Naive thymus-derived CD8-positive, alpha-beta T cell (primary cell): ENCODE measurements at places on chromosomes 4 and X.
A peak's percentile ranks its signal among the peaks of the same experiment; 100 is the strongest.

DNA sequence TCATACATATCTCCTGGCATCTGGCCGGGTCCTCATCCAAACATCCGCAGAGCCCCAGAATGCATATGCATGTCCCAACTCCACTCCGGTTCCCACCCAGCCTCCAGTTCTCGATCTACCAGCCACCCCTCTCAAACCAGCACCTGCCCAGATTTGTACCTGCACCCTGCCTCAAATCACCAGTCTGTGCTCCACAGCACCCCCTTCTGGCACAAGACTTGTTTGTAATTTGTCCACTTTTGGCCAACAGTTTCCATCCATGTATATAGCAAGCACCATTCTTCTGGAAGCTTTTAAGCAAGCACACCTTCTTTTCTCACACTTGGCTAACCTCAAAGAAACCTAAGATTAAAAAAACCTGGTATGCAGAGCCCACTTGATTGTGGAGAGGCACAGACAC lies 644.1 kb downstream of the MID1IP1 start:
- peak; percentile 23 for DNase-seq

DNA sequence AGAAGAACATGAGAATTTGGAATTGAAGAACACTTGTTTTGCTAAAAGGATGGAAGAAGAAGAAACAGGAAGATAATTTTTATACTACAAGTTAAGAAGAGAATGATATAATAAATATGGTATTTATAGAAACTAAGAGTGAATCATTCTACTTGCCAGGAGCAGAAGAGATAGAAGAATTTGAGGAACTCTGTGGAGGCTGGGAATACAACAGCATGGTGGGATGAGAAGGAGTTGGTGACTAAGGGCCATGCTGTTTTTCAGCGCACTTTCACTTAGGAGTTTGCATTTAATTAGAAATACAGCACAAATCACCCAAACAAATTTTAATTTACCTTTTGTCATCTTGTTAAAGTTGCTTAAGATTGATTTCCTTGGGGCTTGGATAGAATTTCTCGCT lies 20.5 kb downstream of the HADH start:
- no peak for DNase-seq

GRCh38 chr4:76023389-76023788 lies at the start of gene CXCL10:
Gene CXCL10, minus strand, starts transcription at chr4:76023497. Its CDS starts 66 bp downstream, at chr4:76023431.
- no peak for DNase-seq

- DNase-seq: no peak
Measured at GRCh38 chr4:22648996-22649395, 43.7 kb upstream of the GBA3 start.

DNA sequence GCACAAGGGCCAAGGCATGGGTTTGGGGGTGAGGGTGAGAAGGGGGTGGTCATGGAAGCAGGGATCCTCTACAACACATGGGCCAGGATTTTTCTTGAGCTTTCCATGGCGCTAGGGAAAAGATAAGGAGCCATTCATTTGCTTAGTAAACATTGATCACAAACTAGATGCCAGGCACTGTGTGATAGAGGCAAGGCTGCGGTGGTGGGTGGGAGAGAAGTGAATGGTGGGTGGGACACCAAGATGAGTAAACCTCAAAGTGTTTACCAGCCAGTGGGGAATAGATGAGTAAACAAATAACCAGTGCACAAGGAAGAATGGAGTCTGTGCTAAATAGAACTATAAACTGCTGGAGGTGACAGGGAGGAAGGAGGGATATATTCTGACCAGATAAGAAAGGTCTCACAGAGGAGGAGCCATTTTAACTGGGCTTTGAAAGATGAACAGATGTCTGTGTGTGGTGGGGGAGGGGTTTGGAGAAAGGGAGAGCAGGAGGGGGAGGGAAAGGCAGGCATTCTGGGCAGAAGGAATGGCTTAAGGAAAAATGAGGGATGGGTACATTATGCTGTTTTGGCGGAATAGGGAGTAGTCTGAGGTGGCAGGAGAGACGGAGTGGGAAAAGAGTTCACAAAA lies 48.0 kb upstream of the LAS1L start:
- no peak for DNase-seq

GRCh38 chr4:13642170-13642950 lies 14.8 kb upstream of the BOD1L1 start:
- DNase-seq: no peak

DNA sequence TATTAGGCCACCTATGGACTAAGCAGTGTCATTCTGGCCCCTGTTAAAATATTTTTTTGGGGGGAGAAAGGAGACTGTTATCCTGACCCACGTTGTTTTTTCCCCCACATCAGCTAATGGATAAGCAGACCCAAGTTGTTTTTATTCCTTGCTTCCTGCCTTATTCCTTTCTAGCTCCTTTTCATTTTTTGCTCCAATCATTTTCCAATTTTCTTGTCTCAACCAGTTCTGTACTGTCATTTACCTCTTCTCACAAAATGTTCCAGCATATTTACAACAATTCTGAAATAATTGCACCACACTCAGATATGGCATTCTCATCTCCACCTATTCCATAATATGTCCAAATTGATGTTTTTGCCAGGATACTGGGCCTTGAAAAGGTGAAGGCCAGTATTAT lies 150.3 kb downstream of the NEXMIF start:
- DNase-seq: no peak

DNA sequence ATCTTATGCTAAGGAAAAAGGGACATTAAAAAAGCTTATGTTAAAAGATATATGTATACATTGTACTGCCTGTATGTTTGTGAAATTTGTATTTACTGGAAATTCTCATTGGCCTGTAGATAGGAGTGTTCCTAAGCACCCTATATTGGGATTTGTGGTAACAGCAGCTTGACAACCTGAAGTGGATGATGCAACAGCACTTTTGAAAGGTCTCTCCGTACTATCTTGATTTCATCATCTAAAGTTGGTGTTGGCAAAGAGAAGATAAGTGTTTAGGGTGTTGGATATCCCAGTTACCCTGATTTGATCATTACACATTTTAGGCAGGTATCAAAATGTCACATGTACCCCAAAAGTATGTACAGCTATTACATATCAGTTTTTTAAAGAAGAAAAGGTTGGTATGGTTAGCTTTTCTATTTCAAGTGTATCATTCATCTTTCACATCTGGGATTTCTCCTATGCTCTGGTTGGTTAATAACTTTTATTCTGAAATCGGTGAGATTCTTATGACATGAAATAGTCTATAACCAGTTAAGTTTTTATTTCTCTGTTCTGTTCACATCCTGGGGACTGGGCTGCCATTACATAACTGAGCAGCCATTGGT lies 10.3 kb downstream of the HADH start:
- no peak for DNase-seq

DNA sequence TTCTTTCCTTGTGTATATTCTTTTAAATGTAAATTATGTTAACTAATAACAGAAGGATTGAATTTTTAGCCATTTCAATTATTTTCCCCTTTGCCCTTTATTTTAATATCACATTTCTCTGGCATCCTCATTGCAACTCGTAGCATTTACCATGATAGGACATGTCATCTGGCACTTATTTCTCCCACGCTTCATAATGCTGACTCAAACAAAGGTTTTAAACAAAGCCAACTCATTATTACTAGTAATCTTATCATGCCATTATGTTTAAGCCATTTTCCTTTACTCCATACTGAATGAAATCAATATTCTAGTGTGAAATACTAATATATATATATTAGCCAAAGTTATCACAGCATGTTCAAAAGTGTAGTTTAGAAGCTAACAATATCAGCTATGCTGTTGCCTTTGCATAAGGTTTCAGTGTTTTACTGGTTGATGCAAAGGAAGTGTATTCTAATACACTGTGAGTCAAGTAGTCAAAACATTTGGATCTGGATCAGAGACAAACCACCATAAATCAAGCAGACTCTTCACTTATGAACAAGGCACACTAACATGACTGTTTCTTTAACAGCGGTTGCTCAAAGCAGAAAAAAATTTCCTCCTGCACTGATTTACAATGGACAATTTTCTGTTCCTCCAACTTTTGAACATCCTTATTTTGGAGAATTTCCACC lies 281.6 kb downstream of the SLC7A11 start:
- no peak for DNase-seq

GRCh38 chr4:85486425-85487086 lies 11.6 kb downstream of the ARHGAP24 start:
- DNase-seq: no peak

DNA sequence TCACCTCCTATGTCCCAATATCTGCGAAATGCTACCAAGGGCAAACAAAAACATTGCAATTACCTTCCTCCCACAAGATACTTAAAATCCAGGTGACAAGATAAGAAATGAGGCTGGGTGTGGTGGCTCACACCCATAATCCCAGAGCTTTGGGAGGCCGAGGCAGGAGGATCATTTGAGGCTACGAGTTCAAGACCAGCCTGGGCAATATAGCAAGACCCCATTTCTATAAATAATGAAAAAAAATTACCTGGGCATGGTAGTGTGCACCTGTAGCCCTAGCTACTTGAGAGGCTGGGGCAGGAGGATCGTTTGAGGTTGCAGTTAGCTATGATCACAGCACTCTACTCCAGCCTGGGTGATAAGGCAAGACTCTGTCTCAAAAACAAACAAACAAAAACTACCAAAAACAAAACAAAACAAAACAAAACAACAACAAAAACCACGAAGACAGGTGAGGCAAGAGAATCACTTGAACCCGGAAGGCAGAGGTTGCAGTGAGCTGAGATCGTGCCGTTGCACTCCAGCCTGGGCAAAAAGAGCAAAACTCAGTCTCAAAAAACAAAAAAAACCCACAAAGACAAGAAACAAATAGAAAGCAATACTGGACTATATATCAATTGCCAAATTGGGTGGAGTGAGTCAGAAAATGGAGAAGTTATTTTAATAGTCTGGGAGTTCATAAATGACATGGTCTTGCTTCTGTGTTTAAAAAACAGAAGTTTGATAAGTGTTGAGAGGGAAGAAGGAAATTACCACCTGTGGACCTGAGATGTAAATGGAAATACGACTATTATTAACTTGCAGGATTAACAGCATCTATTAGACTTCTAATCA lies 176.5 kb downstream of the FBXW7 start:
- DNase-seq: no peak

GRCh38 chr4:16029262-16029661 lies 54.6 kb downstream of the PROM1 start:
- no peak for DNase-seq

DNA sequence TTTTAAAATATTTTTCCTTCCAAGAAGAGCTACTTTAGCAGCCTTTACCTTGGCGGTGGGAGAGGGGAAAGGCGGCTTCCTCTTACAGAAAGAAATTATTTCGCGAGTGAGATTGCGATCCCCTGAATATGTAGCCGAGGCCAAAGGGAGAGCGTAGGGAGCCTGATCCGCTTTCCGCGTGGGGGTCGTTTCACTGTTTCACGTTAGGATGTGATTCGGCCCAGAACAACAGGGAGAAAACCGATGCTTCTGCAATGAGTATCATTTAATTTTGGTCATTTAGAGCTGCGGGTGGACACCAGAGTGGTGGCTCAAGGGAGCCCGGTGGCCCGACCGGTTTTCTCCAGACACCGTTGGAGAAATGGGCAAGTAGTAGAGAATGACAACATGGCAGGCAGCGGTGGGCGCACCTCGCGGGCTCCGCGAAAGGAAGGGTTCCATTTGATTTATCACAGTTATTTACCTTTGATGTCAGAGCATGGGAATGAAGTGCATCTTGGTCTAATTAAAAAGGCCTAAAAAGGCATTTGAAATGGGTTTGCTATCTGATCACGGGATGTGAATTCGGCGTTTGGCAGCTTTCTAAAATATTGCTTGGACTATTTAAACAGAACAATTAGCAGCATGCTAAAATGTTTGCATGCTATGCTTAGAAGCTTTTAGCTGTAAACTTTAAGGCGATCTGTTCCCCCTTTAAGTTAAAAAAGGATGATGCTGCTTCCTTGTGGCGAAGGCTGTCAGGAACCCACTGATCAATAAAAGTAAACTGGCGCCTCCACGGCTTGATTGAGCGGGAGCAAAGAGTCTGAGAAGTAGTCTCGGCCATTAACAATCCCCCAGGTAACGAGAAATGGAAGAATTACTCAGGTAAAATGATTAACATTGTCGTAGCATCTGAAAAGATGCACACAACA lies 2.0 kb upstream of the PCDH19 start:
- no peak for DNase-seq

DNA sequence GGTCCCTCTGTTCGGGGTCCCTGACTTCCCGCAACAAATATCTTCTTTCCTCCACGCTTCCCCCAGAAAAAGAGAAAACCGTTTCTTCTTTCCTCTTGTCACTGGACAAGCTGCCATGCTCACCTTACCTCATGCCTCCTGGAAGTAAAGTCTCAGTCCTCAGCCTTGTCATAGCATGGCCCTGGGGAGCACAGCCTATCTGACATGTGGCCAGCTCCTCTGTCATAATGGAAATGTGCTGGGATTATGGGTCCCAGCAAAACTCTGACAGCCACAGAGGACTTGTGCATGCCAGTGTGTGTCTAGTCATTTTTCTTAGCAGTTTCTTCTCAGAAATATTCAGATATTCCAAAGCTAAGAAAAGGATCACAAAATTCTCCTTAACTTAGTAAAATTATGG lies 122.4 kb downstream of the AASDH start:
- DNase-seq: no peak

GRCh38 chr4:14178421-14178820 lies 550.9 kb upstream of the BOD1L1 start:
- no peak for DNase-seq

DNA sequence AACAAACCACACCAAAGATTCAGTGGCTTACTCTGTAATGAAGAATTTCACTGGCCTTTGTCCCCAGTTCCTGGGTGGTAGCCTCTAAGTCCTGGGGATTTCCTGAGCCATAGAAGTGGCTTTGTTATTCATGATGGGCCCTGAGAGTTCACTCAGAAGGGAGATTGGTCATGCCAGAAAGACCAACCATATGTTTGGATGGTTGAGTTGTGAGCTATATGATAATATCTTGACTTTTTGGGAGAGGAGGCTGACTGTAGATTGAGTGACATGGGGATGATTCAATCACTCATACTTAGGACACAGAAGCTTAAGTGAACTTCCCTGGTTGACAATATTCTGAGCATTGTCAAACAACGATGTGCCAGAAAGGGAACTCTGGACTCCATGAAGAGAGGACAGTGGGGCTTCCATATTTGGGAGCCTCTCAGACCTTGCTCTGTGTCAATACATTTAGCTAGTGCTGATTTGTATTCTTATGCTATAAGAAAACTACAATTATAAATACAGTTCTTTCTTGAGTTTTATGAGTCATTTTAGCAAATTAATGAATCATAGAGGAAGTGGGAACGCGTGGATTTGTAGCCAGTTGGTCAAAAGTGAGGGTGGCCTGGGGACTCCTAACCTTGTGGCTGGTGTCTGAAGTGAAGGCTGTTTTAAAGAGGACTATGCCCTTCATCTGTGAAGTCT lies 392.0 kb downstream of the GBA3 start:
- DNase-seq: no peak

GRCh38 chr4:152424977-152425376 lies 110.9 kb downstream of the FBXW7 start:
- no peak for DNase-seq

- DNase-seq: no peak
Measured at GRCh38 chr4:173937631-173938270, 345.7 kb downstream of the FBXO8 start.

DNA sequence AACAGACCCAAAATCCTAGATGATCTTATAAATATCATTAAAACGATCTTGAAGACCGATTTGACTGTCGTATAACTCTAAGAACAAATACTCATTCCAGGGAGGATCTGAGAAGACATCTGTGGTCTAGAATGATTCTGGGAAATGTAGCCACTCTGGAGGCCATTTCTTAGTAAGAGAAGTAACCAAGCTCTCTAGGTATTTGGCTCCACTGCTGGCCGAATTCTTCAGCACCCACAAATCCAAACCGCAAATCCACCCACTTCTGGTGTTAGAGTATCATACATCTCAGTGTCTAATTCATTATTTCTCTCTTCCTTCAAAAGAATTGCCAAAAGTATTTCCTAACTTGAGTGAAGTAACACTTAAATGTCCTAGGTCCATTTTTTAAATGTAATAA lies 23.9 kb downstream of the KLHL5 start:
- DNase-seq: no peak

- DNase-seq: no peak
Measured at GRCh38 chrX:78746496-78746895, 1.0 kb upstream of the LPAR4 start.
